Cerebellar nuclear complex (tissue), 1 donor: ENCODE measurements at places on chromosomes 2 and 18.

GRCh38 chr2:189465076-189465475 is 23.8 kb downstream of the WDR75 start:
- no peak for DNase-seq

- no peak for DNase-seq
Measured at GRCh38 chr2:241506793-241507429, 1.5 kb downstream of the STK25 start.

GRCh38 chr2:155513248-155513647 is 814.8 kb downstream of the KCNJ3 start:
- no peak for DNase-seq

DNA sequence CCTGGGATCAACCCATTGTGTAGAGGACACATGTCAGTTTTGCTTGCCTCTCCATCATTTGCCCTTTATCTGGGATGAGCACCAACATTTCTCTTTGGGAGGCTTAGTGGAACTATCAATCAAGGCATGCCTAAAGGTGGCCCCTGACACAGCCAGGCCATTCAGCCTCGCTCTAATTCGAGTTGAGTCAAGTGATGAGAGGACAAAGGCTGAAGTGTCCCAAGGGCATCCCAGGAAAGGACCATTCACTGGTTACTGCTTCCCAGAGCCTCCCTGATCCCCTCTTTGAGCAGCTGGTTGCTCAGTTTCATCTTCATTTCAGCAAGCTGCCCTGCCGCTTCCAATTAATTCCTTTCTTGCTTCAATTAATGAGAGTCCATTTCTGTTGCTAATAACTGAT is 63.5 kb downstream of the DNER start:
- no peak for DNase-seq

DNA sequence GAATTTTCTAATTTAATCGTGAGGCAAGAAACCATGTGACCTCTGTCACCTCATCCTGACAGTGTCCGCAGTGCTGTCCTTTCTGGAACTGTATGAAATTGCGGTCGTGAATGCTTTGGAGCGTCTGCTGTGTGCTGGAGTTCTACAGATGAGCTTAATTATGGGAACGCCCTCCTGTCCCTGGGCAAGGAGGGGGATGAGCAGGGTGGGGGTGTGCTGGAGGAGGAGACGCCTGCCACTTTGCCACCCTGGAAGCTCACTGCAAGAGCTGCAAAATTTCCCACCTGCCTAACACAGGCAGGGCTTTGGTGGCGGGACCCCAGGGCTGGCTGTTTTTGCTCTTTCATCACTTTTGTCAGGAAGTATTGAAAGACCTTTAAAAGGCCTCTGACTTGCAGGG is 6.5 kb downstream of the LPIN1 start:
- no peak for DNase-seq

- DNase-seq, result no peak
Measured at GRCh38 chr2:203167751-203168150, 71.1 kb upstream of the CYP20A1 start.

- DNase-seq, result no peak
Measured at GRCh38 chr2:120528693-120529076, 182.7 kb downstream of the INHBB start.
